ENCODE measurements at places on chromosomes 11 and 22.
A peak's percentile ranks its signal among the peaks of the same experiment; 100 is the strongest.

GRCh38 chr11:104546501-104546900 is 351.8 kb downstream of the CASP12 start:
- no peak for DNase-seq

GRCh38 chr11:61871158-61871597 is 20.2 kb downstream of the FADS3 start:
- peak; percentile 77 for DNase-seq

DNA sequence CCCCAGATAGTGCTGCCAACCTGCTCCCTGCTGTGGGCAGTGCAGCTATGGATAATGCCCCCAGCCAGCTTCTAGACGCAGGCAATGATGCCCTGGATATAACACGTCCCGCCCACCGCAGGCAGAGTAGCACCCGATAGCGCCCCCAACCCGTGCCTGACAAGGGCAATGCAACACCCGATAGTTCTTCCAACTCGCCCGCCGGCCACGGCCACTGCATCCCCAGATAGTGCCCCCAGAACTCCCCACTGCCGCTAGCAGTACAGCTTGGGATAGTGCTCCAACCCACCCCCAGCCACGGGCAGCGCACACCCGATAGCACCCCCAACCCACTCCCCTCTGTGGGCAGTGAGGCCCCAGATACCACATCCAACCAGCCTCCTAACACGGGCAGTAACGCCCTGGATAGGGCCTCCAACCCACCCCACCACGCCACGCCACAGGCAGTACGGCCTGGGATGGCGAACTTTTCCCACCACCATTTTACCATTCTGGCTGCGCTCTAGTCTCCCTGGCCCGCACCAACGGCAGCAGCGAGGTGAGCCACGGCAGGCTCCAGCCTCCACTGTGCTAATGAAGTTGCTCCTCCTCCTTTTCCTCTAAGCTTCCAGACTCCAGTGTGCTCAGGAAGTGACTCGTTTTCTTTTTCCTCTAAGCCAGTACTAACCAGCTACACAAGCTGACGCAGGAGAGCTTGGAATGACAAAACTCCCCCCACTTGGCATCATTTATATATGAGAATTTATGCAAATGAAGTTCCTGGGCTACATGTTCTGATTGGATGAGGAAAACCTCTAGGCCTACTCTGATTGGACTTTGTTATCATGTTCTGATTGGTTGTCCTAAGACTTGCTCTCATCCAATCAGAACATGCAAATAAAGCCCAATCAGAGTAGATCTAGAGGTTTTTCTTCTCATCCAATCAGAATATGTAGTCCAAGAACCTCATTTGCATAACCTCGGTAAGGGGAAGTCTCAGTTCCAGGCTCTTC is 3.0 kb upstream of the RFPL3 start:
- no peak for DNase-seq

- peak; percentile 49 for DNase-seq
Measured at GRCh38 chr11:62880231-62880802, 379 bp upstream of the SLC3A2 start.

DNA sequence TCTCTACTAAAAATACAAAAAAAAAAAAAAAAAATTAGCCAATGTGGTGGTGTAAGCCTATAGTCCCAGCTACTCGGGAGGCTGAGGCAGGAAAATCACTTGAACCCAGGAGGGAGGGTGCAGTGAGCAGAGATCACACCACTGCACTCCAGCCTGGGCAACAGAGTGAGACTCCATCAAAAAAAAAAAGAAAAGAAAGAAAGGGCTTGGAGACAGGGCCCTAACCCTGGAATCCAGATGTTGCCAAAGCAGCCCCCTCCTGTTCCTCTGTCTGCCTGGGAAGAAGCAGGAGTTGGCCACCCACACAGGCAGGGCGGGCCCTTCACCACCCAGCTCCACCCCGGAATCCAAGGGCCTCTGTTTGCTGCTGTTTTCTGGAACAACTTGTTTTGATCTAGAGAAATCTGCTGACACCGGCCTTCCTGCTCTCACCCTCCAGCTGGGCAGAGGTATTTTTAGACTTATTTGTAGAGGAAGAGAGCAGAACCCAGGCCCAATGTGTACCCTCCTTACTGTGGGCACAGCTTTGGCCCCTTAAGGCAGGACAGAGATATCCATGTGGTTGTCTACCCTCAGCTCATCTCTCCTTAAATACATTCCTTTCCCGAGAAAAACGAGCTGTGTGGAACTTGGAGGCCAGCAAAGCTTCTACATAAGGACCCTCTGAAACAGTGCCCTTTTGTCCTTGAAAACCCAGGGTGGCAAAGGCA is 2.7 kb upstream of the NEAT1 start:
- peak; percentile 72 for DNase-seq

GRCh38 chr22:44020981-44021380 is 3.1 kb upstream of the PARVB start:
- no peak for DNase-seq

- no peak for DNase-seq
Measured at GRCh38 chr11:65479184-65480145, 19.4 kb upstream of the MALAT1 start.

GRCh38 chr11:115409691-115410220 is 94.5 kb downstream of the CADM1 start:
- no peak for DNase-seq

Measured in activated naive CD8-positive, alpha-beta T cell treated with anti-CD3 and anti-CD28 coated beads, Interleukin-2, amount 50 U/mL, for 24 hours (primary cell).